Sigmoid colon (tissue), 7 donors: ENCODE measurements at places on chromosomes 1 and 21. TPM values are rescaled to one million over a fixed set of nuclear protein-coding genes. Genes with fewer than 3 reads are reported as not detected.
A peak's percentile ranks its signal among the peaks of the same experiment; 100 is the strongest.

PPT1 gene
- 76.3 TPM for polyA plus RNA-seq

TMEM269 gene
- not detected for polyA plus RNA-seq

HSD3B1 gene
- not detected for polyA plus RNA-seq

GRCh38 chr1:184810735-184811343 lies 56.2 kb upstream of the EDEM3 start:
- peak; percentile 77 for DNase-seq
- H3K36me3 ChIP-seq = peaks cover 32% of the 10 kb centered on the region
- H3K4me1 ChIP-seq = peaks cover 46% of the 10 kb centered on the region
- H3K27me3 ChIP-seq = no peaks in the 10 kb centered on the region
- peak overlapping the region; percentile 70 for H3K27ac ChIP-seq

DNA sequence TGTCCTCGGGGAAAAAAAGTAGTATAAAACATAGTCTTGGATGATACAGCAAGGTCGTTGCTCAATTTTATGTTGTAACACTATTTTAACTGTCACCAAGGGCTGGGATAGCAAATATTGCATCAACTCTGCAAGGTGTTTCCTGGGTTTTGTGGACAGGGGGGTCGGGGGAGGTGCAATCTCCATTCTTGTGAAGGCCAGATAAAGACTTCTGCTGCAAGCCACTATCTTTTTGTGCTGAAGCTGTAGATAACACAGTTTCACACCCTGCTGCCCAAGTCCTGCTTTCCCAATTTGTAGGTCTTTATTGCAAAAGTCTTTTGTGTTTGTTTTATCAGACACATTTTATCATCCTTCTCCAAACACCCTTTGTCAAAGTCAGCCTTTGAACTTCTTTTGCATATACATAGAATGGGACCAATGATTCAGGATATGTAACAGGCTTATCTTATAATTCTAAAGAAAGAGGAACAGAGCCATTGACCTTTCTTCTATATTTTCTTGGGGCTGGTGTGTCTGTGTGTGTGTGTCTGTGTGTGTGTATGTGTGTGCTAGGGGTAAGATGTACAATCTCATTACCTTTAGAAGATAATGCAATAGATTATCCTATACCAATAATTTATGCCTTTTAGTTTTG lies 140.6 kb downstream of the RUNX1 start:
- peaks cover 12% of the 10 kb centered on the region for H3K4me1 ChIP-seq
- H3K36me3 ChIP-seq = no peaks in the 10 kb centered on the region
- no peaks in the 10 kb centered on the region for H3K27me3 ChIP-seq
- H3K4me3 ChIP-seq = no peak overlapping the region

DNA sequence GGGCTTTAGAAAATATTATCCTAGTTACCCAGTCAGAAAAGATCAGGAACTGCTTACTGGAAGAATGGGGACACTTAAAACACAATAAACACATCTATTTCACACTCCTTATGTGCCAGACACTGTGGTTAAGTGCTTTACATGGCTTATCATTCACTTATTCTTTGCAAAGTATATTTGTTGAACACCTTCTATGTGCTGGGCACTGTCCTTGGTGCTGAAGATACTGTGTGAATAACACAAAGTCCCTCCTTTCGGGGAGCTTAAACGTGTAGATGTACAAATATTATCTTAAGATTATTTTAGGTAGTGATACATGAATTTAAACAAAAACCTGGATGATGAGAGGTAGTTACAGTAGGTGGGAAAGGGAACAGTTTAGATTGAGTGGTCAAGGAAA lies 169.3 kb downstream of the ST6GALNAC5 start:
- no peak overlapping the region for H3K27ac ChIP-seq
- H3K36me3 ChIP-seq = no peaks in the 10 kb centered on the region
- H3K4me1 ChIP-seq = peaks cover 24% of the 10 kb centered on the region
- H3K27me3 ChIP-seq = no peaks in the 10 kb centered on the region

DNA sequence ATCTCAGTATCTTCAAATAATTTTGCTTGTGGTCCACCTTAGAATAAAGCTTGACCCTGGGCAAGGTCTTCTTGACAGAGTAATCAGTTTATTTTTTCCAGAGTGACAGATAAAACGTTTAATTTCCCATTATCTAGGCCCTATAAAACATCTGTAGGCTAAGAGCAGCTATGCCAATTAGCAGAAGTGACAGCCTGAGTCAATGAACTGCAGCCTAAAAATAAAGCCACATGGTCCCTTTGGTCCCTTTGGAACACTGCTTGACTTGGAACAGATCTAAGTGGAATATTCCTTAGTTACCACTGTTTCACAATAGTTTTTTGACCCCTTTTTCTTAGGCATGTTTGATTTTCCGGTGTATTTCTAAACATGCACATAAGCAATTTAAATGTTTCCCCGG lies 6.3 kb upstream of the RGS13 start:
- no peaks in the 10 kb centered on the region for H3K36me3 ChIP-seq
- no peak overlapping the region for H3K27ac ChIP-seq
- H3K4me1 ChIP-seq = no peaks in the 10 kb centered on the region
- no peaks in the 10 kb centered on the region for H3K27me3 ChIP-seq

DNA sequence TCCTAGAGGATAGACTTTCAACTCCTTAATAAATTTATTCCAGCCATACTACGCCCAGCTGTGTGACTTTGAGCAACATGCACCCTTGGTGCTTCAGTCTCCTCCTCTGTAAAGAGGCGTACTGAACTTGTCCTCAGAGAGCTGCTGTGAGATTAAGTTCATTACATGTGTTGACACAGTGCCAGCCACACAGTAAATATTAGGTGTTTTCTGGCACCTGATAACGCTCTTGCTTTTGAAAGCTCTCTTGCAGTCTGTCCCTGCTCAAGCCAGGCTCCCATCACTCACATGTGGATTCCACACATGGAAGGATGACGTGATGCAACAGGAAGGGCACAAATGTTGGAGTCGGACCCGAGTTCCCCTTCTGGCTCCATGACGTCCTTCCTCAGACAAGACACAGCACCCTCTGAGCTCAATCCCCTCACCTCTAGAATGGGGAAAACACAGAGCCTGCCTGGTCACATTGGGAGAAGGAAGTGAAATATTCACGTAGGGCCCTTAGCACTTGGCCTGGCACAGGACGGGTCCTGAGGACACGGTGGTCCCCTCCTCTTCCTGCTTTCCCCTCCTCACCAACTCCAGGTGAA lies 7.7 kb downstream of the IFNLR1 start:
- no peaks in the 10 kb centered on the region for H3K36me3 ChIP-seq
- no peak overlapping the region for H3K27ac ChIP-seq
- no peaks in the 10 kb centered on the region for H3K4me1 ChIP-seq
- H3K4me3 ChIP-seq = no peak overlapping the region
- H3K27me3 ChIP-seq = no peaks in the 10 kb centered on the region
- no peak for DNase-seq

GRCh38 chr1:22053017-22053860 lies 730 bp downstream of the CDC42 start:
- H3K36me3 ChIP-seq = no peaks in the 10 kb centered on the region
- H3K27me3 ChIP-seq = no peaks in the 10 kb centered on the region
- peak overlapping the region; percentile 95 for H3K27ac ChIP-seq
- peak; percentile 78 for DNase-seq
- H3K4me3 ChIP-seq = peak overlapping the region; percentile 96

GRCh38 chr1:10863886-10864285 lies 67.4 kb upstream of the CASZ1 start:
- DNase-seq = no peak
- H3K4me1 ChIP-seq = peaks cover 17% of the 10 kb centered on the region
- no peak overlapping the region for H3K4me3 ChIP-seq
- no peaks in the 10 kb centered on the region for H3K27me3 ChIP-seq
- H3K36me3 ChIP-seq = no peaks in the 10 kb centered on the region

DNA sequence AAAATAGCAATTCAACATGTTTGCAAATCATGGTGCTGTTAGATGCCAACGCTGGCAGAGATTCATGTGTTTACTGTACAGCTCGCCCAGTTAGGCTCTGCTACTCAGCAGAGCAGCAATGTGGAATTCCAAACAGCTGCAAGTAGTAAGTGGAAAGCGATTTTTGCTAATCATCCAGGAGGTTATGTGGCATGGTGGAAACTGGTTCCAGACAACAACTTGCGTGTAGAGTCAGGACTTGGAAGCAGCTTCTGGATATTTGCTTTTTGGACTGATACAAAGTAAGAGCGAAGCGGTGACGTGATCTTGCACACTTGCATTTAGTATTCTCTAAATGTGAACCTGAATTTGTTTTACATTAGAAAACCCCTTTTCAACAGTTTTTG lies 27.1 kb upstream of the HHAT start:
- no peak for DNase-seq
- H3K27me3 ChIP-seq = no peaks in the 10 kb centered on the region
- H3K4me1 ChIP-seq = peaks cover 26% of the 10 kb centered on the region
- H3K36me3 ChIP-seq = no peaks in the 10 kb centered on the region
- no peak overlapping the region for H3K27ac ChIP-seq
- no peak overlapping the region for H3K4me3 ChIP-seq

- no peaks in the 10 kb centered on the region for H3K27me3 ChIP-seq
- no peaks in the 10 kb centered on the region for H3K36me3 ChIP-seq
- peaks cover 81% of the 10 kb centered on the region for H3K4me1 ChIP-seq
- DNase-seq = peak; percentile 85
- H3K4me3 ChIP-seq = peak overlapping the region; percentile 44
- peak overlapping the region; percentile 88 for H3K27ac ChIP-seq
These were observed 65.4 kb downstream of the MACF1 start for GRCh38 chr1:39269791-39270342.

DNA sequence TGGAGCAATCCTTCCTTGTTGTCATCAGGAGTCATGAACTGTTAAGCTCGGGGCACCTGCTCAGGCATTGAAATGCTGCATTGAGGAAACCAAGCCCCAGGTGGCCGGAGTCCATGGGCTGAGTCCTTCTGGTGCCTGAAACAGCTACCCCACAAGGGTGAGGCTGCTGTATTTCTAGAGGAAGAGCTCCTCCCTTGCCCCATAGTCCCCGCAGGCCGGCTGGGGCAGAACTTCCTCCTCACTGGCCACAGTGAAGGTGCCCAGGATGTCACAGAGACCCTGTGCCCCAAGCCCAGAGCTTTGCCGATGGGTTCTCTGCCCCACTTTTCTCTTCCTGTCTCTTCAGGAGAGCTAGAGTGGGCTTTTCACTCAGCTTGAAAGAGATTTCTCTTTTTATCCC lies 80.8 kb upstream of the GCLM start:
- no peaks in the 10 kb centered on the region for H3K4me1 ChIP-seq
- no peak overlapping the region for H3K4me3 ChIP-seq
- no peaks in the 10 kb centered on the region for H3K27me3 ChIP-seq
- no peaks in the 10 kb centered on the region for H3K36me3 ChIP-seq
- H3K27ac ChIP-seq = no peak overlapping the region

- no peaks in the 10 kb centered on the region for H3K36me3 ChIP-seq
- no peak overlapping the region for H3K4me3 ChIP-seq
- no peak for DNase-seq
- H3K27me3 ChIP-seq = peaks cover 6% of the 10 kb centered on the region
- no peak overlapping the region for H3K27ac ChIP-seq
These were observed 106.9 kb downstream of the AJAP1 start for GRCh38 chr1:4761324-4761723.

GRCh38 chr1:170498876-170499275 lies 33.1 kb upstream of the GORAB start:
- no peak overlapping the region for H3K27ac ChIP-seq
- H3K4me3 ChIP-seq = no peak overlapping the region
- no peaks in the 10 kb centered on the region for H3K36me3 ChIP-seq
- H3K27me3 ChIP-seq = no peaks in the 10 kb centered on the region
- H3K4me1 ChIP-seq = no peaks in the 10 kb centered on the region

DNA sequence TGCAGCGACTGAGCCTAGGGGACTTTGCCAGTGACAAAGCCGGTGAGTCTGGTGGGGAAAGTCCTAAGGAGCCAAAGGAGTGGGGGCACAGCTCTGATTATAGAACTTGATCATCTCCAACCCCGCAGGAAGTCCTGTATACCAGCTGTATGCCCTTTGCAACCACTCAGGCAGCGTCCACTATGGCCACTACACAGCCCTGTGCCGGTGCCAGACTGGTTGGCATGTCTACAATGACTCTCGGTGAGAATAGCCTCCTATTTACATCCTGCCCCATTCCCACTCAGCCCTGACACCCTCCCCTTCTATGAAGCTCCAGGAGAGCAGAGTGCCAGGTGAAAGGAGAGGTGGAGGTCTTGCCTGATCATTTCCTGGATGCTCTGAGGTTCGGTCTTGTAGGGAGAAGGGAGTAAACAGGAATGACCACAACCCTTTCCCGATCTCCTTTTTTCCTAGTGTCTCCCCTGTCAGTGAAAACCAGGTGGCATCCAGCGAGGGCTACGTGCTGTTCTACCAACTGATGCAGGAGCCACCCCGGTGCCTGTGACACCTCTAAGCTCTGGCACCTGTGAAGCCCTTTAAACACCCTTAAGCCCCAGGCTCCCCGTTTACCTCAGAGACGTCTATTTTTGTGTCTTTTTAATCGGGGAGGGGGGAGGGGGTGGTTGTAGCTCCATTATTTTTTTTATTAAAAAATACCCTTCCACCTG lies 1.2 kb upstream of the PPOX start:
- H3K4me3 ChIP-seq = peak overlapping the region; percentile 83
- no peaks in the 10 kb centered on the region for H3K27me3 ChIP-seq
- peaks cover 43% of the 10 kb centered on the region for H3K4me1 ChIP-seq
- DNase-seq = no peak
- peak overlapping the region; percentile 82 for H3K27ac ChIP-seq

GRCh38 chr1:5563861-5564577 lies 428.2 kb downstream of the NPHP4 start:
- H3K36me3 ChIP-seq = no peaks in the 10 kb centered on the region
- no peak overlapping the region for H3K4me3 ChIP-seq
- H3K27me3 ChIP-seq = no peaks in the 10 kb centered on the region

- H3K27ac ChIP-seq = no peak overlapping the region
- no peak overlapping the region for H3K4me3 ChIP-seq
- H3K27me3 ChIP-seq = no peaks in the 10 kb centered on the region
- no peak for DNase-seq
- H3K4me1 ChIP-seq = no peaks in the 10 kb centered on the region
These were observed 38.0 kb upstream of the ATP1A1 start for GRCh38 chr1:116334868-116335635.

- no peaks in the 10 kb centered on the region for H3K27me3 ChIP-seq
- no peak overlapping the region for H3K4me3 ChIP-seq
- no peak for DNase-seq
- H3K4me1 ChIP-seq = no peaks in the 10 kb centered on the region
- H3K36me3 ChIP-seq = no peaks in the 10 kb centered on the region
- H3K27ac ChIP-seq = no peak overlapping the region
These were observed 415.3 kb upstream of the CAMK1G start for GRCh38 chr1:209168204-209168603.

- no peaks in the 10 kb centered on the region for H3K36me3 ChIP-seq
- H3K27ac ChIP-seq = no peak overlapping the region
- DNase-seq = no peak
- no peaks in the 10 kb centered on the region for H3K4me1 ChIP-seq
- H3K27me3 ChIP-seq = no peaks in the 10 kb centered on the region
These were observed 226.4 kb upstream of the DPYD start for GRCh38 chr1:98147280-98147679.

DNA sequence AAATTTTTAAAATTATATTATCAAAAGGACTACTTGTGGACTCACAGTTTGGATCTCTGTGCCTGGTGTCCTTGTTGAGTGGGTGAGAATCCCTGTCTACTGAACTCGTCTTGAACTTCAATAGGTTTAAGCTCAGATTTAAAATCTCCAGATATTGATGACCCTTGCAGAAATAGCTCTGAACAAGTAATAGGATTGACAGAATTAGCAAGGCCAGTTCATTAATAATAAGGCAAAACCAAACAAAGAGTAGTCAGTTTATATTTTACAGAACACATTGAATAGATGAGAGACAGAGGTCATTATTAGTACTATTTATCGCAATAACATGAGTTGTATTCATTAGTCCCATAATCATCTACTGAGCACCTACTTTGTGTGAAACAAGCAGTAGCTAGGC lies at the start of gene PDC:
Gene PDC, minus strand, starts transcription at position 101 of the 400 bp plus-strand sequence. CDS start 11,655 bp downstream, outside the sequence.
- H3K4me3 ChIP-seq = no peak within 1 kb of the TSS
- no peaks in the 10 kb centered on the region for H3K27me3 ChIP-seq
- no peak for DNase-seq
- no peaks in the 10 kb centered on the region for H3K4me1 ChIP-seq
